Putamen (tissue), 1 donor: ENCODE measurements at places on chromosomes 1 and 21.

DNA sequence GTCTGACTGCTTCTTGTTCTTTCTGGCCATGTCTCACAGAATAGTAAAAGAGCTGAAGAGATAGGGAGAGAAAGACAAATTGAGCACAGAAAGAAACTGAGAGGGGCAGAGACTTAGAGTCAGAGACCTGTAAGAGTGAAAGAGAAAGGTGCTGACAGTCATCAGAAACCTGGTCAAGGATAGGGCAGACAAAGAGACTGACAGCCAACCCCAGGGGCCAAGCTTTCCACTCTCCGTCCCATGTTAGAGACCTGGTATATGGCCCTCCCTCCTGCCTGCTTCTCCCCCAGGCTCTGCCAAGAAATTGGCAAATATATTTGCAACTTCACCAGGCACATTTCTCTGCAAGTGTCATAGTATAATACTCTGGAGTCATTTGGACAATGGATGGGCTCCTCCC is 64.6 kb downstream of the RHBG start:
- DNase-seq = no peak

GRCh38 chr1:158978730-158979129 is 31.0 kb upstream of the IFI16 start:
- no peak for DNase-seq

DNA sequence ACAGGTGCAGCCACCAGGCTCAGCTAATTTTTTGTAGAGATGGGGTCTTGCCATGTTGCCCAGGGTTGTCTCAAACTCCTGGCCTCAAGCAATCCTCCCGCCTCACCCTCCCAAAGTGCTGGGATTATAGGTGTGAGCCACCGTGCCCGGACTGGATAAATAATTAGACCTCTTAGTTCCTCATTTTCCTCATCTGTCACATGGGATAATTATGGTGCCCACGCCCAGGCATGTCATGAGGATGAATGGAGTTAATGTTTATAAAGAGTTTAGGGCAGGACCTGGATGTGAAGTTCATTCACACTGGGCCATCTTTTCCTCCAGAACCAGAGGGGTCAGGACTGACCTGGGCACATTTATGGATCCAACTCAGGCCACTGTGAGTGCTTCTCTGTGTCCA is 23.7 kb downstream of the PADI3 start:
- DNase-seq = no peak

DNA sequence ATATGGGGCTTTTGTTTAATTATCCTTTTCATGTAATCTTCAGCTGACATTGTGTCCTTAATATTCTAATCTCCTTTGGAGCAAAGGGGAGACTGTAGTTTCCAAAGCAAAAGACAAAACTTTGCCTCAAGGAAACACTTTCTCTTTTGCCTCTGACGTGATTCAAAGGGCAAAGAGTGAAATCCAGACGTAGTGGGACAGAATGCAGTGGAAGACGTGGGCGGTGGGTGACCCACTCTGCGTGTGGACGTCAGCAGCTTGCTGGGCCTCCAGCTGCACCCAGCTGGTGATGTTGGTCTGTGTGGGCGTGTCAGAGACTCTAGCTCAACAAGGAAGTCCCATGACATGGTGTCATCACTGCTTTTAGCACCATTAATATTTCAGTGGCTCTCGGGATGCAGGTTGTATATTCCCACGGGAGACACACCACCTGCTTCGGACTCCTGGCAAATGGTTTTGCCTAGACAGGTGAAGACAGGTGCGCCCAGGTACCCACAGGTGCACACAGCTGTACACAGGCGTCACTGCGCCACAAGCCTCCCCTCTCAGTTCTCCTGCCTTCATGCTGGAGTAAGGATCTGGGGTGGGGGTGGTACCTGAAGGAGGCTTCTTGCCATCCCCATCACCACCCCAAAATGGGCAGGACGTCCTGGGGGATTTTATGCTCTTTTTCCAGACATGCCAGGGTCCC is 292.1 kb upstream of the VAMP3 start:
- DNase-seq = peak; percentile 57

GRCh38 chr1:28374297-28374696 is 4.8 kb downstream of the PHACTR4 start:
- DNase-seq = no peak

- DNase-seq = no peak
These were observed 100.4 kb downstream of the ACBD6 start for GRCh38 chr1:180402001-180402400.

- no peak for DNase-seq
These were observed 145.8 kb upstream of the SAMSN1 start for GRCh38 chr21:14691914-14692313.

- peak; percentile 82 for DNase-seq
These were observed 5.5 kb downstream of the AZIN2 start for GRCh38 chr1:33086384-33086850.

DNA sequence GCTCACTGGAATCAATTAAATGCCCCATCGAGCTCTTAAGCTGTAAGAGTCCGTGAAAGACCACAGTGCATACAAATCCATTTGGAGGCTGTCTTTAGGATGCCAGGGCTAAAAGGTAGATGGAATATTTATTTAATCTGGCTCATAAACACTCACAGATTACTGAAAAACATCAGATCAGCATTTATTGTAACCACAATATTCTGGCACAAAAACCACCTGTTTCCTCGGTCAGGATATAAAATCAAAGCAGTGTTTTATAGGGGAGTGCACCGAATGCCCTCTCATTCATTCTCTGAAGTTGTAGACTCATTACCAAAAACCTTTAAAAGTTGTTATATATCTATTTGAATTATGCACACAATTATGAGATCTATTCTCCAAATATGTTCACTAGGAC is 500.9 kb downstream of the NEGR1 start:
- DNase-seq = no peak

DNA sequence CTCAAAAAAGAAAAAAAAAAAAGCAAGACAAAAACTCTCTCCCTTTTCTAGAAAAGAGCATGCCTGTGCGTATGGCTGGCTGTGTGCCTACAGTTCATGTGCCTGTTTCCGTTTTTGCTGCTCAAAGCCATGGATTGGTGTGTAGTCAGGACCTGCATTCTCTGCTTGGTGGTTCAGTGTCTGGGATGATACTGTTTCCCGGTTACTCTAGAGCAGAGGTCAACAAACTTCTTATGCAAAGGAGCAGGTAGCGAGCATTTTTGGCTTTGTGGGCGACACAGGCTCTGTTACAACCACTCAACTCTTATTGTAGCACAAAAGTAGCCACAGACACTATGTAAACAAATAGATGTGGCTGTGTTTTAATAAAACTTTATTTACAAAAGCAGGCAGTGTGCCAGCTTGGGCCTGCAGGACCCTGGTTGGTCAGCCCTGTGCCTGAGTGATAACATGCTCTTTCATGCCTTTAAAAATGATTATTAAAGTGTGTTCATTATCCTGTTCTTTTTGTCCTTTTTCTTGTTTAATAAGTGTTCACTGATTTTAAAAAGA is 524.2 kb downstream of the KIF26B start:
- no peak for DNase-seq

GRCh38 chr1:245488346-245489129 is 333.8 kb downstream of the KIF26B start:
- DNase-seq = no peak

DNA sequence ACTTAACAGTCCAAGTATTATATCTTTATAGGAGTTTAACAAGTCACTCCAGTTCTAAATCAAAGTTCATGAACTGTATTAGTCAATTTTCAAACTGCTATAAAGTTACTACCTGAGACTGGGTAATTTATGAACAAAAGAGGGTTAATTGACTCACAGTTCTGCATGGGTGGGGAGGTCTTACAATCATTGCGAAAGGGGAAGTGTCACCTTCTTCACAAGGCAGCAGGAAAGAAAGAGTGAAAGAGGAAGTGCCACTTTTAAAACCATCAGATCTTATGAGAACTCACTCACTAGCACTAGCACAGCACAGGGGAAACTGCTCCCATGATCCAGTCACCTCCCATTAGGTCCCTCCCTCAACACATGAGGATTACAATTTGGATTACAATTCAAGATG is 70.0 kb downstream of the CLCA4 start:
- DNase-seq = peak; percentile 3

GRCh38 chr1:63887809-63888208 is 114.0 kb downstream of the ROR1 start:
- DNase-seq = no peak

- no peak for DNase-seq
These were observed 27.0 kb upstream of the SMYD3 start for GRCh38 chr1:246534114-246534513.

DNA sequence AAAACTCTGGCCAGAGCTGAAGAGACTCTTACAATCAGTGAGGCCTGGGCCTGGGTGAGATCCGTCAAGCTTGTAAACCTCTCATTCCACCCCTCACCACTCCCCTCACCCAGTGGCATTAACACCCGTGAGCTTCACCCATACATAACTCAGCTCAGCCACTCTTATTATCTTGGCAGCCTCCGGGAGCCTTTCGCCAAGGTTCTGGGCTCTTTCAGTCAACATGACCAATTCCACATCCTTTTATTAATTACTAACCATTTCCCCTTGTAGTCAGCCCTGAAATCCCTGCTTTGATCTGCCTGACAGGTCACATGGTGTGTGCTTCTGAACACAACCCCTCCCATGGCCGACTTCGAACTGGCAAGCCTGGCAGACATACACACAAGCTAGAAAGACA is 134.8 kb downstream of the SETD4 start:
- DNase-seq = no peak

GRCh38 chr1:34657849-34658248 is 97.0 kb upstream of the GJB5 start:
- DNase-seq = no peak

DNA sequence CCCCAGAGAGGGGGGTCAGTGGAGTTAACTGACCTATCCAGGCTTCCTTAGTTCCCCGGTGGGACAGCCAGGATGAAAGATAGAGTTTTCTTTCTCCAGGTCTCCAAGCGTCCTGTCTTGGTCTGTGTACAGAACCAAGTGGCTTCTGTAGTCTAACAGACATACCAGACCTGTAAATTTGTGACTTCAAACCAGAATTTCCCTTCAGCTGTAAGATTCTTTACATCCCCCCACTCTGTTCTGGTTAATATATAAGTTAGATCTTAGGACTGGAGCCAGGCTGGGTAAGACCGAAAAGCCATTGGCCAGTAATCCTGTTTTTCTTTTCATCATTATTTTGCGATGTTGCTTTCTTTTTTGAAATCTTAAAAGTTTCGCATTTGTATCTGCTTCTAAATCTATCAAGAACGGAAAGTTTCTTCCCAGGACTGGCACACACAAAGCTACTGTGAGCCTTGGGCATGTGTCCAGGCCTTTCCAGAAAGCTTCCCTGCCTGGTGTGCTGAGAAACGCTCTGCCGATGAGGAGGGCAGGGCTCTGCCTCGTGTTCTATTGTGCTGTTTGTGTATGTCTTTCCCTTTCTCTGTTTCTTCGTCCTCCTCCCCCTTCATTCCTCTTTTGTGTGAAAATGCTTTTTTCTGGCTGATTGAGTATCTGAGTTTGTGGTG is 72.3 kb downstream of the RGL1 start:
- DNase-seq = peak; percentile 81

DNA sequence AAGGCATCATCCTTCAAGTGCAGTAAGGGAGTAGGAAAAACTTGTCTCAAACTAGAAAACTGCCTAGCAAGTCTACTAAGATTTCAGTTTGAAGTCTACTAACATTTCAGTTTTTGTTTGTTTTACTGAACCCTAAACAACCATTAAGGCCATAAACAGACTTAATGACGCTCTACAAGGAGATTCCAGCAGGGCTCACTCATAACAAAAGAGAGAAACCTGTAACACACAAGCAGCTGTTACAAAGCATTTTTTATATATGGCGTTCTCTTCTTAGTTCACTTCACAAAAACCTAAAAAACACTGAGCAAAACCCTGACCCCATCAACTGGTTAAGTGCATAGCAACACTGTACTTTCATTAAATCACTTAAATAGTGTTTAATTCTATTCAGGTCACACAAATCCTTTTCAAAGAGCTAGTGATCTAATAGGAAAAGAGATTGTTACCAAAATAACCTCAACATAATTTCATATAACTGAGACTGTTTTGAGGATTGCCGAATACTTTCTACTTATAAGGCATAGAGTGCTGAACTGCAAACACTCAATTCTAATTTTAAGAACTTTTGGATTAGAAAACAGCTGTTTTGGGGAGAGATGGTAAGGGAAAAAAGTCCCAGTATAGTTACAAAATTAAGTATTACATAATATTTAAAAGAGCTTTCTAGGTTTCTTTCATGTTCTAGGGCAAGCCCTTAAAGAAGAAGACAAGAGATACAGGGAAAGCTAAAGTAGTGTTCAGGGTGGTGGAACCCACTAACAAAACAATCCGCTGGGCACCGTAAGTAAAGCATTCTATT is 1.4 kb downstream of the B3GALNT2 start:
- no peak for DNase-seq

DNA sequence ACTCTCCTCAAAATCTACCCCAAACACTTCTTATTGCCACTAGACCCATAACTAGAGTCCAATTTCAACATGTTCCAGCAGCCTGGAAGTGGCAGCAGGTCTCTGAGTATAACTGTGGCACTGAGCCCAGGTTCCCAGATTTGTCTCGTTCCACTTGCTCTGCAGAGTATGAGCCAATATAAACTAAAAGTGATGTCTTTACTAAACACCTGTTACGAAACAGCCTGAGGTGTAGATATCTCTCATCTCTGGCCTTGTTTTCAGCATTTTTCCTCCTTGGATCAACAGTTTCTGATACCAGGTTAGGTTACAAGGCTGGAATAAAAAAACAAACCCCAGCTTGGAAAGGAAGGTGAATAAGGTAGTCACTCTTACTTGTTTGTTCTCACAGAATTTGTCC is 25.2 kb upstream of the PRDX6 start:
- DNase-seq = no peak

DNA sequence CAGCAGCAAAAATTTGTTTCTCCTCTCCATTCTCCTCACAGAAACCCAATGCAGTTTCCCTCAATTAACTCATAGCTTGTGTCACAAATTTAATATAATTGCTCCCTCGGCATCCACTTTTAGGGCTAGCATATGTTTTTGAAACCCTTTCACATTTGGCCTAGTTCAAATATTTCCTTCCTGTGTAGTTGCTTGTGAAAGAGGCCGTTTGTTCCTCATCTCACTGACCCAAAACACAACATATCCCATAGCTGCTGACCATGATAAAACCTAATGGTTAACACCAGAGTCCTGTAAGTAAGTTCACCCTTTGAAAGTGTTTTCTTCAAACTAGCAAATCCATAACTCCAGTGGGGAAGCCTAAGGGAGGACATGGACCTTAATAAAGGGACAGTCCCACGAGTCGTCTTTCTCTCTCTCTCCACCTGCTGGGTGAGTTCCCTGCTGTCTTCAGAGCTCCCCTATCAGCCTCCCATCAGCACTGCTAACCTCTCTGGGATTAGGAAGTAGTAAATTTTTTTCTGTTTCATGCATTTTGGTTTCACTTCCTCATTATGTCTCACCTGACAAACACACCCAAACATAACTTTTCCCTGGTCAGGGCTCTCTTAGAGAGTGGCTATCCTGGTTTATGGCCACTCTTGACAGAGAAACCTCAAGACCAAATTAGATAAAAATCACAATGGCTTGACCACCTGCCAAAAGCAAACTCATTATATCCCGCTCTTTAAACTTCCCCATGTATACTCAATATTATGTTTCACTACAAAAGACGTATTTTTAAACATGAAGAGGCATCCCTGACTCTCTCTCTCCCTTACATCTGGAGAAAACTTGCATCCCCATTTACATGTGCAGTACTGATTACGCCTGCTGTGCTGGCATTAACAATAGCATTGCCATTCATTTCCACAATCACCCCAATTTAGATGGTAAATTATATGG is 177.7 kb upstream of the HP1BP3 start:
- no peak for DNase-seq
